ENCODE measurements at places on chromosomes 4 and X.

DNA sequence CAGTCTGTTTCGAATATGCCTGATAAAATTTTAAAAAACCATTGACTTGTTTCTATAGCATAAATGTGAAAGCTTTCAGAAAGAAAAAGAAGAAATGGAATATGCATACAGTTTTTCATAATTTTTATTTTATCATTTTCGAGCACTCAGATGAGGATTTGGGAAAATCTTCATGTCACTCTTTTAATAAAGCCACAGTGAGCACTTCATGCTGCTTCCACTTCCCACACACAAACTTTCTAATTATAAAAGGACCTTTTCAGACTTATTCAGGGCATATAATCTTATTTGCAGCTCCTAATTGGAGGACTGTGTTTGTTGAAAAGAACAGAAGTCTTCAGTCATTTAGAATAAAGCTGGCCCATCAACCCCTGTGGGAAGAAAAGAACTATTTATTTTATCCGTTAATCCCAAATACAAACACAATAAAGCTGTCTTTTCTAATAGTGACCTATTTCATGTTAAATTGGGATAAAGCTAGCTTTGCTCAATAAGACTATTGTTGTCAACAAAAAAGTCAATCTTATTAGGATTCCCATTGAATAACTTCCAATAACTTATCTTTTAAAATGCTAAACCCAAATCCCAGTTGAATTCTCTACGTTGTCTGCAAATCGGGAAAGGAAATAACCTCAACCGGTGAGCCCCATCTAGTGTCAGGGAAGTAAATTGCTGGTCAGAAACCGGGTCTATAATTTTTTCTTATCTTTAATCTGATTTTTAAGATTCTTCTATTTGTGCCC, 211.5 kb downstream of the PDGFRA start:
- peak; percentile 19 for DNase-seq

- no peak for DNase-seq
Measured at GRCh38 chrX:127439676-127440075, 612.5 kb downstream of the ACTRT1 start.

DNA sequence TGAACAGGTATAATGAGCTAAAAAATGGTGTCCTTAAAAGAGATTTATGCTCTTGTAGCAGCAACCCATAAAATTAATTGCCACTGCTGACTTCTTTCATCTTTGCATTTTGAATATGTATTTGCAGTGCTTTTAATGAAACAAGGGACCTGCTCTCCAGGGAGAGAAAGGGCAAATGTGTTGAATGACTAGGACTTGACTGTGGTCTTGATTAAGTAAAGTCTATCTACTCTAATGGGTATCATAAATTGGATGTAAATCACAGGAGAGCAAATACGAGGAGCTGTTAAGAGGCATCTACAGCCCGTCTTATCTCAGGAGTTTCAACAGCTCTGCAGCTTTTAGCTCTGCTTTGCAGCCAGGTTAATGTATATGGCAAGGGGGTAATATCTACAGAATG, 216.4 kb downstream of the PALLD start:
- no peak for DNase-seq

DNA sequence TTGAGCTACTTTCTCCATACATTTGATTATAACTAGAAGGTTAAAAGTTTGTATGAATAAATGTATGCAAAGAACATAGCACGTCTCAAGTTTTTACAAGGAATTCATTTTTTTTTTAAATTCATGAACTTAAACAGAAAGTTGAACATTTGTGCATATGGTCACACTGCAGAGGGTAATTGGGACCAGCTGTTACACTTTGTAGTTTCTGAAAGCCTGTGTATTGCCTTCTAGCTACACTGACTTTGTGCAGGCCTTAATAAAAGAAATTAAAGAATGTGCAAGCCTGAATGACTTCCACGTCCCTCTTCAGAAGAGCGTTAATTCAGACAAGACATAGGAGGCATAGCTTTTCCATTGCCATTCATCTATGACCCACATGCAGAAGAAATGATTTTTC, 153.1 kb upstream of the PCDH18 start:
- no peak for DNase-seq

DNA sequence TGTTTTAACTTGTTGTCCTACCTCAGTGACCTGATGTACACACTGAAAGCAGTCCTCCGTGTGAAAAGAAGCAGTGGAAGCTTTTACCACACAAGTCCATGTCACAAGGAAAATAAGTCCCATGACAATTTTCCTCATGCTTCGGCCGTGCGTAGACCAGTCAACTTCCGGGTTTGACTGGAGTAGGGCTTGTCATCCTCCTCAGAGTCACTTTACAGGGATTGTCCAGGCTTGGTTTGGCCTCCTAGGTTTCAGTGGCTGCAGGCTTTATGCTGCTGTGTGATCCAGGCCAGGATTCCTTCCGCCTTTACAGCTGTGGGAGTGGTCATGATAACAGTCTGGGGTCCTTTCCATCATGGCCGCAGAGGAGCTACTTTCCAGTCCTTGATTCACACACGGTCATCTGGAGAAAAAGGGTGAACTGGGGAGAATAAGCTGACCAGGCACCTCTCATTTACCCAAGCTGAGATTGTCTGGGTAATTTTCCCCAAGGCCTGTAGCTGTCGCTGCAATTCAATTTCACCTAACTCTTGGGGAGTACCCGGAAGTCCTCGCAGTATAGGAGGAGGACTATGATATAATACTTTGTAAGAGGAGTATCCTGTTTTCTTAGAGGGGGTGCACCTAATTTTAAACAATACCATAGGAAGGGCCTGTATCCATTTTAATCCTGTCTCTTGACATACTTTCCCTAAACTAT, 206.1 kb upstream of the KLF8 start:
- DNase-seq, result no peak

- DNase-seq, result no peak
Measured at GRCh38 chr4:134885436-134885835, 683.8 kb upstream of the PABPC4L start.

- peak; percentile 68 for DNase-seq
Measured at GRCh38 chr4:9762823-9763475, 18.5 kb upstream of the DRD5 start.

- no peak for DNase-seq
Measured at GRCh38 chr4:184096561-184097240, 121.0 kb downstream of the ENPP6 start.

- peak; percentile 83 for DNase-seq
Measured at GRCh38 chr4:77074981-77075855, 571 bp downstream of the CCNI start.

- DNase-seq, result no peak
Measured at GRCh38 chr4:141635736-141636081, 674 bp upstream of the IL15 start.

GRCh38 chr4:108906006-108906405, 143.2 kb upstream of the ETNPPL start:
- no peak for DNase-seq

DNA sequence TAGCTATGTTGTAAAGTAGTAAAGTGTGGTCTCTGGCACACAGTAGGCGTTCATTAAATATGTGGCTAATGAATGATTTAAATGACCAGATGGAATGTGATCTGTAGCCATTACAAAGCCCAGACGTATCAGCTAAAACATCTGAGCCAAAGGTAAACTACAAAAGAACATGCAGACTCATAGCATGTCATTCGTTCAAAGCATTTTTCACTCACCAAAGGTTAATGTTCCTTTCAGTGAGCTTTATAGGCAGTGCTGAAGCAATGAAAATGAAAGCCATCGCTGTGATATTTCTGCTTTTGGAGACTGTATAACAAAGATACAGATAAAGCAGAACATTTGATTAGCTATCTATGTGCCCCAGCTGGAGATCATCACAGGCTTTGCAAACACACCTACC, 50.5 kb downstream of the F9 start:
- no peak for DNase-seq

DNA sequence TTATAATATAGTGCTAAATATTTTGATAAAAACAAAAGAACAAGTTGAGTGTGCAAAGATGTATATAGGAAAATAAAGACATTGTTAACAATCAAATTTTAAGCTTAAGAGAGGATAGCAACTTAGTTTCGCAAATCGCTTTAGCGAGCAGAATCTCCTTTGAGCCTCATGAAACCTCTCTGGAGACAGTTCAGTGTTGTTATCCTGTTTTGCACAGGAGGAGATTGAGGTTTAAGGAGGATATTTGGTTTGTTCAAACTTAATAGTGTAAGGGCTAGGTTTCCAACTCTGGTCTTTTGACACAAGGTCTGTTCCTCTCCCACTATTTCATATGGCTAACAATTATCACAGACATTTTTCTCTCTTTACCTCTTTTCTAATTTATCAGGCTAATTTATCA, 1848.5 kb upstream of the TENM3 start:
- DNase-seq, result no peak

DNA sequence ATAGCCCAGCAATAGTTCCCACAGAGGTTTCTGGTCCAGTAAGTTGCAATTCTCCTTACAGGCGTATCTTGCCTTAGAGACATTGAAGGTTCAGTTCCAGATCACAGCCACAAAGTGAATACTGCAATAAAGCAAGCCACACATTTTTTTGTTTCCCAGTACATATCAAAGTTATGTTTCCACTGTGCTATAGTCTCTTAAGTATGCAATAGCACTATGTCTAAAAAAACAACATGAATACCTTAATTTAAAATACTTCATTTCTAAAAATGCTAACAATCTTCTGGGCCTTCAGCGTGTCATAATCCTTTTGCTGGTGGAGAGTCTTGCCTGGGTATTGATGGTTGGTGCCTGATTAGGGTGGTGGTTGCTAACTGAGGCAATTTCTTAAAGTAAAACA, 659.1 kb downstream of the GRID2 start:
- no peak for DNase-seq

- DNase-seq, result no peak
Measured at GRCh38 chr4:136796953-136797352, 735.3 kb downstream of the PCDH18 start.

GRCh38 chr4:101667348-101667747, 123.2 kb upstream of the BANK1 start:
- DNase-seq, result no peak

- DNase-seq, result peak; percentile 4
Measured at GRCh38 chrX:152601848-152602616, 35.7 kb upstream of the GABRQ start.

DNA sequence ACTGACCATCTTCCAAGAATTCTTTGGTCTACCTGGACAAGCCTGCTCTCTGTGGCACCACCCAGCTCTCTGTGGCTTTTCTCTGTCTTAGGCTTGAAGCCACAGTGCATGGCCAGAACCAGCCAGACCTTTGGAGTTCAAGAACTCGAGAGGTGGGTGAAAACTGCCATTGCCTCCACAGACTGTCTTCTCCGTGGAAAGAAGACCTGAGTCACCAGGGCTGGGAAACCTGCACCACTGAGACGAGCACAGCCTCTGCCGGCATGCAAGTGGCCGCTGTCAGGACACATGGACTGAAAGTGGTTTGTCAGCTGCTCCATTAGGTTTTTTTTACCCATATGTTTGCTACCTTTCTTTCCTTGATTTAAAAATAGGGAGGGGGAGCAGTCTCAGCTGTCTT, 74.5 kb downstream of the MGST2 start:
- no peak for DNase-seq

GRCh38 chr4:129515356-129515755, 419.4 kb downstream of the C4orf33 start:
- DNase-seq, result no peak

Measured in activated CD4-positive, alpha-beta T cell treated with anti-CD3 and anti-CD28 coated beads, Interleukin-2, Interleukin-4, amounts not matched to agents 100 ng/mL and 50 ng/mL, durations not matched to agents 16 hours and 8 hours (primary cell).